WERI-Rb-1 (cell line): ENCODE measurements at places on chromosomes 2 and 18.

DNA sequence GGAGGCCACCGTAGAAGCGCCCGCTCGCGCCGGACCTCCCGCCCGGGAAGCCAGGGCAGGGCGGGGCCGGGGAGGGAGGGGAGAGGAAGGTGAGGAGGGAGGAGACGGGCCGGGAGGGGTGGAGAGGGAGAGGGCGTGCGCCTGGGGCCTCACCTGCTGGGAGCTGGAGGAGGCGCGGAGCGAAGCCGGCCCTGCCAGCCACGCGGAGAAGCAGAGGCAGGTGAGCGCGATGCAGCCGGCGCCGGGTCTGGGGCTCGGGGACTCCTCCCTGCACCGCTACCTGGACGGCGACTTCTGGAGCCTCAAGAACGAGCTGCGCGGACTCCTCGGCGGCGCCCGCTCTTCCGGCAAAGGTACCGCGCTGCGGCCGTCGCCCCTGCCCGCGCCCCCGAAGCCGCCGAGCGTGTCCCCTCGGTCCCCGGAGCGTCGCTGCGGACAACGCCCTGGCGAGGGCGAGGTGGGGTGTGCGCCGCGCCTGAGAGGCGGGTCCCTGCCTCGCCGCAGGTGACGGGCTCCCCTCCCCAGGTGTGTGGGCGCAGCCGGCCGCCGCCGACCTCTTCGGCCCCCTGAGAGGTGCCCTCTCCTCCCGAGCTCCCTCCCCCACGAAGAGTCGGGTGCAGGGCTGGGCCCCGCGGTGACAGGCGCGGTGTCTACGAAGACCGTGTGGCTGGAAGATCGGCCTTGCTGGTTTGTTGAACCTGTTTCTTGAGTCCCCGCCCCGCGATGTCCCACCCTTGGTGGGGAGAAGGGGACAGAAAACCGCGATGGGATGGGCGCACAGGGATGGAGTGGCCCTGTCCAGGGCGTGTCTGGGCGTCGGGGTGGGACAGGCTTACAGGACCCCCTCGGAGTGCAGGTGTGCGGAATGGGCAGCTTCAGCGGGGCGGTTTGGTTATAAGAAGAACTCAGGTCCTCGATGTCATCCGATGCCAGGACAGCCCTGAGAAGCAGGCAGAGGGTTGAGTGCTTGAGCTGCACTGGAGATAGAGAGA is at the start of gene ACOXL:
TSS of gene ACOXL (plus strand) at position 152 of the 992 bp plus-strand sequence. CDS start 35,817 bp downstream, outside the sequence.
- no peak for DNase-seq

- no peak for DNase-seq
Observed at GRCh38 chr2:112710956-112711750, 9.7 kb upstream of the NT5DC4 start.

DNA sequence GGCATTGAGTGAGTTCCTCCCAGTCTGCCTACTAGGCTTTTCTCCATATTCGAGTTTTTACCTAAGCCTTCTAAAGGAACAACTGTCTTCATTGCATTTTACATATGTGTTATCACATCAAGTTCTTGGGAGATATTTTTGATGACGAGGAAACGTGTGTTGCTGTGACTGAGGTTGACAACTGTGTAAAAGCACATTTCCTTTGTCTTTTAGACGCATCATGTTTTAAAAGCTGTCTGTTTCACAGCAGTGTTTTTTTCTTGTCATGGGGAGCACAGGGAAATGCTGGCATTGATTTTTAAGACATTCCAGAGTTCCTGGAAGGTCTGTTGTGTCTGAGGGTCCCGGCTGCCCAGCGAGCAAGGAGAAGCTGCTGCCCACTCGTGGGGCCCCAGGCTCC is 381.8 kb downstream of the DCDC2C start:
- DNase-seq: no peak

- DNase-seq: no peak
Observed at GRCh38 chr2:220152281-220152935, 525.0 kb downstream of the SLC4A3 start.

- DNase-seq: peak; percentile 42
Observed at GRCh38 chr2:229715895-229716507, 1.6 kb upstream of the DNER start.

- no peak for DNase-seq
Observed at GRCh38 chr2:72891091-72891818, 4.0 kb downstream of the SPR start.

- no peak for DNase-seq
Observed at GRCh38 chr2:9666306-9666705, 35.5 kb upstream of the YWHAQ start.

- peak; percentile 23 for DNase-seq
Observed at GRCh38 chr2:195498176-195498575, 158.8 kb upstream of the SLC39A10 start.

DNA sequence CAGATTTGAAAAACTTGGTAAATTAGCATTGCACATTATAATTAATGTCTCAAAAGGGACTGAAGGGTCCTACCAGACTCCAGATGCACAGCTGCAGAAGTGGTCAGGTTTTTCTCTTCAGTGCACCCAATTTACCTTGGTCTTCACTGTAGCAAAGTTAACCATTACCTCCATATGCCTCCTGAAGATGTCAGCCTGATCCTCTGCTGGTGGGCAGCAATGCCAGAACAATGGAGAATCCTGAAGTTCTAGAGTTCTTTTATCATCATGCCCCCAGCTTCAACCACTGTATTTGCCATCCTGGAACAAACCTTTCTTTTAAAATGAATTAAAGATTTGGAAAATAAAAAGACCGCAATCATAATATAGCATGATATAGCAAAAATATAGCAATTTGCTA is 1774.8 kb upstream of the CELF4 start:
- DNase-seq: no peak

DNA sequence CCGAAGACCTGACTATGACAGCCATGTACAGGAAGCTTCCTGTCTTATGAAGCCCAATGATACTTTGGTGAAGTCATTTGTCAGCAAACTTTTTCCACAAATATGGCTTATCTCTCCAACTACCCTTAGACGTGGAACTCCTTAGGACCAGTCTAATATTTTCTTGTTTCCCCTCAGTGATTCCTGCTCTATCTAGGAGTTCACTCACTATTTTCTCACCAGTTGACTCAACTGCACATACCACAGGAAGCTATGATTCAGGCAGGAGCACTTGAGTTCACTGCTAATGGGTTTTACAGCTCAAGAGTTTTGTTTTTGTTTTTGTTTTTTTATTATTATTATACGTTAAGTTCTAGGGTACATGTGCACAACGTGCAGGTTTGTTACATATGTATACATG is 109.3 kb downstream of the ANTXR1 start:
- no peak for DNase-seq

- DNase-seq: no peak
Observed at GRCh38 chr18:77393519-77393918, 143.9 kb downstream of the GALR1 start.

DNA sequence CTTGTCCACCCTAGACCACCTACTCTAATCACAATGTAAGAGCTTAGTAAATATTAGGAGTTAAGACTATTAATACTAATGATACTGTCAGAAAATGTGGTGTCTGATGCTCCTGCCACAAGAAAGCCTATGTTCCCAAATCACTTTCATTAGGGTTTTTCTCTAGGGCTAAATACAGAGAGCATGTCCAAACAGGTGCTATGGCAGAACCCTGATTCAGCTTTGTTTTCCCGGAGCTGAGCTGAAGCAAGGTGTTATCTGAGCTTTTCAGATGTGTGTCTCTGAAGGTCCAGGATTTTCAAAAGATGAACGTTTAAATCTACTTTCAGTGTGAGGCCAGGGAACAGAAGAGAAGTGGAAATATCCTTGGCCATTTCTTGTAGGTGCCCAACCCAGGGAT is 40.6 kb downstream of the CPO start:
- DNase-seq: no peak

GRCh38 chr18:9094307-9095226 is 7.9 kb upstream of the NDUFV2 start:
- no peak for DNase-seq

GRCh38 chr2:225120186-225120585 is 77.9 kb upstream of the DOCK10 start:
- no peak for DNase-seq

DNA sequence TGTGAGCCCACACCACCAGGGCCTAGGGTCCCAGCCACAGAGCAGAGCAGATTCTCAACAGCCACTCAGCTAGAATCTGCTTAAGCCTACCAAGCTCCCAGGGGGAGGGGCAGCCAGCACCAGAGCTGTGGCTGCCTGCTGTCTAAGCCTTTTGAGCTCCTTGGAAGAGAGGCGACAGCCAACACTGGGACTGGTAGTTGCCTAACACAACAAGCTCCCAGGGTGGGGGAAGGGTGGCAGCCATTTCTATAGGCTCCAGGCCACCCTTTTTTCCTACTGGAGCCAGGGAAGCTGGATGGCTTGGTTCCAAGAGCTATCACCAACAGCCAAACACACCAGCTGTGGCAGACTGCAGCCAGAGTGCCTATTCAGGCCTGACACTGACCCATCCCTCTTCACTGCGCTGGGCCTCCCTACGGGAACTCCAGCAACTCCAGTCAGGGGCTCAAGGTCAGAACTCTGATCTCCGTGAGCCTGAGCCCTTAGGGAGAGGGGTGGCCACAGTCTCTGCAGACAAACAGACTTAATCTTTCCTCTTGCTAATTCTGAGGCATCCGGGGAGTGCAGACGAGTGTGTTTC is 1824.3 kb upstream of the CELF4 start:
- peak; percentile 87 for DNase-seq

DNA sequence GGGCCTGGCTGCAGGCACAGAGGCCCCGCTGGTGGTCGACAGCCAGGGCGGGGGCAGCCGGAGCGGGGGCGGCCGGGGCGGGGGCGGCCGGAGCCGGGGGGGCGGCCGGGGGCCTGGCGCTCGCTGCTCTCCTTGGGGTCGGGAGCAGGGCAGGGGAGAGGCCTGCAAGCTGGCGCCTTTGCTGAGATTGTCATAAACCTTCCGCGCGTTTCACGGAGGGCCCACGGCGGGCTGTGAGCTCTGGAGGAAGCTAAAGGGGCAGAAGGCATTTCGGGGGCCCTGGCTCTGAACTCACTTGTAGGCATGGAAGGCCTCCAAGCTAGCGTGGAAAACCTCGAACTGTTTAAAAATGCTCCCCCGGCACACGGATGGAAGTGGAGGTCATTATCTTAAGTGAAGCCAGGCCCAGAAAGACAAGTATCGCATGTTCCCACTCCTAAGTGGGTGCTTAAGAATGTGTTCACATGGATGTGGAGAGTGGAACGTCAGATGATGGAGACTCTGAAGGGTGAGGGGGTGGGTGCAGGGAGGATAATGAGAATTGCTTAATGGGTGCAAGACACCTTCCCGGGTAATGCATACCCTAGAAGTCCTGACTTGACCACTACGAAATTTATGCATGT is 629 bp downstream of the PRELID3A start:
- DNase-seq: no peak

- no peak for DNase-seq
Observed at GRCh38 chr2:26235089-26235488, 9.3 kb downstream of the HADHA start.

- peak; percentile 68 for DNase-seq
Observed at GRCh38 chr2:65055422-65056214, 598 bp upstream of the CEP68 start.

GRCh38 chr18:8561123-8561910 is 47.9 kb upstream of the RAB12 start:
- no peak for DNase-seq

DNA sequence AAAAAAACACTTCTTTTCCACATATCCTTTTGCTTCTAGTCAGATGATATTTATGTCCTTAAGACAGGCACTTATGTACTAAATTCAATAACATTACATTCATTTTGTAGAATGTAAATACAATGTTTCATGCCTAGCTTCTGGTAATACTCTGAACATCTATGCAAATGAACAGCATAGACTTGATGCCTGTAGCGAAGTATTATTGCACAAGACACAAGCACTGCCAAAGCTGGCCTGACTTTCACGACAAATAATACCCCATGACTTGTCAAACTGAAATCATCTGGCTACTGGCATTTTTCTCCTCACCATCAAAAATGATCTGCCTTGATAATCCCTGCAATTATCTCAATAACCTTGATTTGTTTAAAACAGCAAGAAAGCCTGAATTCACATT is 101.3 kb downstream of the L3MBTL4 start:
- DNase-seq: no peak

DNA sequence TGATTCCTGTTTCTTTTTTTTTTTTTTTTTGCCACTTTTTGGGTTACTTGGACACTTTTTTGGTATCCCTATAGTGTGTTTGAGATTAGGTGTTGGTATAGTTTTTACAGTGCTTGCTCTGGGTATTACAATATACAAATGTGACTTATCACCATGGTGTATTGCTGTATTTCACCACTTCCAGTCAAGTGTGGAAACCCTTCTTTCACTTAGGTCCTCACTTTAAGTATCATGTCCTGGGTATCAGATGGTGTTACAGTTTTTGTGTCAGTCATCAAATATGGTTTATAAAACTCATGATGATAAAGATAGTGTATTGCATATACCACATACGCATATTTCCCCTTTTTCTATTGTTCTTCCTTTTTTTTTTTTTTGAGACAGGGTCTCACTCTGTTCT is 1.8 kb downstream of the ATP9B start:
- DNase-seq: no peak

GRCh38 chr2:20415511-20415918 is 31.4 kb upstream of the RHOB start:
- DNase-seq: peak; percentile 60

GRCh38 chr2:94876523-94876863 is 5.3 kb downstream of the TEKT4 start:
- no peak for DNase-seq
